Activated T-helper 2 cell treated with anti-CD3 and anti-CD28 coated beads, Interferon-gamma antibody, Interleukin-2, Interleukin-4, amounts not matched to agents 10 μg/mL and 5 μg/mL and 100 μg/mL, durations not matched to agents 14 hours and 24 hours and 36 hours (primary cell): ENCODE measurements at places on chromosomes 4 and X. TPM values are rescaled to one million over a fixed set of nuclear protein-coding genes. Genes with fewer than 3 reads are reported as not detected.

MAGEA2B gene
- not detected in 2 replicates for total RNA-seq

MAGEA2 gene
- not detected in 2 replicates for total RNA-seq

- no peak overlapping the region for H3K4me3 ChIP-seq
- no peaks in the 10 kb centered on the region for H3K27me3 ChIP-seq
- DNase-seq = no peak
- no peaks in the 10 kb centered on the region for H3K36me3 ChIP-seq
These were observed 161.9 kb downstream of the STK32B start for GRCh38 chr4:5213087-5213595.

DNA sequence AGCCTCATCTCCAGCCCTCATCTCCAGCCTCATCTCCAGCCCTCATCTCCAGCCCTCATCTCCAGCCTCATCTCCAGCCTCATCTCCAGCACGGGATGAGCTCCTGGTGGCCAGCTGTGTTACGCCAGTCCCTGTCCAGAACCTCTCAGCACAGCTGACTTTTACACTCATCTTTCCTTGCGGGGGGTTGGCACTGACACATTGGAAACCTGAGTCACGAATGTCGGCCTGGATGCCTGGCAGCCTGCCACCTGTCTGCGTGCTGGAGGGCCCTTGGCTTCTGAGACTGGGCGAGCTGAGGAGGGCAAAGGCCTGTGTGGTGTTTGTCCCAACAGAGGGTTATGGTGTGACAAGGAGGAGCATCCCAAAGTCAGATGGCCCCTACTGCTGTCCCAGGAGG lies 66.1 kb upstream of the HGFAC start:
- DNase-seq = no peak
- H3K4me3 ChIP-seq = no peak overlapping the region
- H3K27me3 ChIP-seq = peaks cover 16% of the 10 kb centered on the region
- no peak overlapping the region for H3K27ac ChIP-seq

DNA sequence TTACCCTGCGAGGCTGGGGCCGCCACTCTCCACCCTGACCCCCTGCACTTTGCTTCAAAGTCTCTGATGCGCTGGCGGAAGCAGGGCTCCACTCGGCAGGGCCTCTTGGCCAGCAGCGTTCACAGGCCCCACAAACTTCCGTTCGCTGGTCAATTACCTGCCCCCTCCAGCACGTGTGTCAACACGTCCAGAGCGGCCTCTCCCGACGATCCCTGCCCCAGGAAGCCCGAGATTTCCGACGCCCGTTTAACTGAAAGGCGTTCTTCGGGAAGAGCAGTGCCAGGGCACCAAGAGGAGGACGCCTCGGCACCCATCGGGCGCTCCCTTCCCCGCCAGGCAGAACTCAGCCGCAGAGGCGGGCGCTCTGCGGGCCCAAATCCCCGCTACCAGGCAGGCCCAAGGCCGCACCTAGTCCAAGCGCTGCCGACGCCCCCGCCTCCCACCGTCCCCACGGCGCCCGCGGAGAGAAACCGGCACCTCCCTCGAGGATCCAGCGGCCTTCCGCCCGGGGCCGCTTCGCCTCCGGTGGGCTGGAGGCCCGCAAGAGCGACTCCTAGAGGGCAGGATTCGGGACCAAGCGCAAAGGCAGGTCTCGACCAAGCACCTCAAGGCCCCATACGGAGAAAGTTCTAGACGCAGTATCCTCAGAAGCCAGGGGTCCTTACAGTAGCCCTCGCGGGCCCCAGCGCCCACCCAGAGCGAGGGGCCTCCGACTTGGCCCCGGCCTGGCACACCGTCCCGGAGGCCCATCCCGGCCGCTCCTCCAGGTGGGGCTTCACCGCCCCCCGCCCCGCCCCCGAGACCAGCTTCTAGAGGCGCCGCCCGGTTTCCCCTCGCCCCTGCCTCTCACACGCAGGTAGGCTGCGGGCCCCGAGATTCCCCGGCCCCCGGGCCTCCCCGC lies 586 bp downstream of the BCAP31 start:
- DNase-seq = peak; percentile 54
- peak overlapping the region; percentile 79 for H3K27ac ChIP-seq
- peak overlapping the region; percentile 89 for H3K4me3 ChIP-seq
- peaks cover 16% of the 10 kb centered on the region for H3K4me1 ChIP-seq
- no peaks in the 10 kb centered on the region for H3K27me3 ChIP-seq

- H3K36me3 ChIP-seq = no peaks in the 10 kb centered on the region
- no peak overlapping the region for H3K27ac ChIP-seq
- H3K4me1 ChIP-seq = no peaks in the 10 kb centered on the region
These were observed 114.1 kb upstream of the NPY2R start for GRCh38 chr4:155094201-155094820.
